Activated CD8-positive, alpha-beta memory T cell treated with anti-CD3 and anti-CD28 coated beads for 1 hour (primary cell): ENCODE measurements at places on chromosomes 4 and X.

GRCh38 chr4:17336986-17337385 is 174.9 kb downstream of the QDPR start:
- DNase-seq, result no peak

DNA sequence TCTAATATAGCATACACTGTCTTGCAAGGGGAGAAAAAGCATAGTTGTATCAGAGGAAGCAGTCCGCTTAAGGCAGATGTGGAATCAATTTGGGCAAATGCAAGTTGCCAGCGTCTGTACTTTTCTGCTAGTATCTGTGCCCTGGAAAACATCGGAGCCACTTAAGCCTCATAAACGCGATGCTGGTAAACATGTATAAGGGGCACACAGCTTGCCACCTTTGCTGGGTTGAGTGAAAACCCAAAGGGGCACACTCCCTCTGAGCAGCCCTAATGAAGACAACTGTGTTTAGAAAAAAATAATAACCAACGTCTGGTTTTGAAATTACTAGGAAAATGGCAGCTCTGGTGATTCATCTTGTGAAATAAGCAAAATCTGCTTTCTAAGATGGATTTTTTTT is 24.3 kb downstream of the SMIM20 start:
- no peak for DNase-seq

- DNase-seq, result no peak
Observed at GRCh38 chrX:149829751-149830191, 48.0 kb downstream of the MAGEA9 start.

DNA sequence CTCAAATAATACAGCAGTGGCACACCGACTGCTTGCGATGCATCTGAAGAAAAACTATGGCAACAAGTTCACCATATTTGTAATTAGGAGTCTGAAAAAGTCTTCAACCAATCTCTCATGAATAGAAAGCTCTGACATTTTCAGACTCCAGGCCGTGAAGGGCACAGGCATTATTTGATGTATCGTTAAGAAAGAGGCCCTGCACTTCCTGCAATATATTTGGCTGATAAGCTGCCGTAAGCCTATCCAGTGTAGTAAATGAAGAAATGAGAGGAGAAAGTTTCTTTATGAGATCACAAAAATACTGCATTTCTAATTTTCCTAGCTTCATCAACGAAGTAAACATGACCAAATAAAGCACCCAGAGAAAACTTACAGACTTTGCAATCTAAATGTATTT is 613.8 kb upstream of the TECRL start:
- no peak for DNase-seq

DNA sequence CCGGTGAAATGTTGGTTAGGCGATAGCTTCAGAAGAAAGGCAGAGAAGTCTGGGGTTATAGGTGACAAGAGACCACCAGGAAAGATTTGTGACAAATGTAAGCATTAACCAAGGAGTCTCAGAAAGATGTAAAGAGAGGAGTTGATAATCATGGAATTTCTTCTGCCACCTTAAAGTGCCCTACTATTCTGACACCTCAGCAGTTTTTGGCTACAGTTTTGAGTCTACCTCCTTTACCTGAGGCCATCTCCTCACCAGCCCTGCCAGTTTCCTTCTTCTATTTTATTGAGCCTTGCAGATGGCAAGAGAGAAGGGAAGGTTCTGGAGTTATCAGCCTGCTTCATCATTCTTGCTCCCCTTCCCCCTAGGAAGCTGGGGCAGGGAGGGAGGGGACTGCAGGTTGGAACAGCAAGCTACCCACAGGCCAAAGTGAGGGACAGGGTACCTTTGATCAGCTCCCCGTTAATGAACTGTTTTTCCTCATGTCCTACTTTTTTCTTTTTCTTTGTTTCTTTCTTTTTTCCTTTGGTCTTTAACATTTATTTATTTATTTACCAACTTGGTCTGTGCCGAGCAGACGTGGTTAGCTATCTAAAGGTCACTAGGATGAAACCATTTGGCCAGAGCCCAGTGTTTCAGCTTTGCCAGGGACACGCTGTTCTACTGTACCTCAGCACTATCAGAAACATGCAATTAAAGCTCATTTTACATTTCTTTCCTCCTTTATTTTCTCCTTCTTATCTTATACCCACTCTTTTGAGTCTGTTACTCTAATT is 438.7 kb upstream of the AR start:
- no peak for DNase-seq

- DNase-seq, result no peak
Observed at GRCh38 chrX:155434906-155435743, 23.3 kb downstream of the F8A3 start.

- no peak for DNase-seq
Observed at GRCh38 chrX:65578346-65578745, 43.8 kb upstream of the LAS1L start.

DNA sequence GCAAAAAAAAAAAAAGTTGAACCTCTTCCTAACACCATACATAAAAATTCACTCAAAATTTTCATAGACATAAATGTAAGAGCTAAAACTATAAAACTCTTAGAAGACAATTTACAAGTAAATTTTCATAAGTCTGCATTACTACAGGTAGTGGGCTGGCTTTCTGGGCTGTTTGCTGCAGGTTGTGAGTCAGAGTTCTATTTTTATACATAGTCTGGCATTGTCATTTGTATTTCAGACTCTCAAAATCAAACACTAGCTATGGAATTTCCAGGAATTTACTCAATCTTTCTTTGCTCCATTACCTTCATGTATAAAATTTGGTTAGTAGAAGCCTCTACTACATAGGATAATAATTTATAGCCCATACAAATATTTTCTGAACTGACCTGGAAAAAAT is 227.2 kb downstream of the COX18 start:
- no peak for DNase-seq

DNA sequence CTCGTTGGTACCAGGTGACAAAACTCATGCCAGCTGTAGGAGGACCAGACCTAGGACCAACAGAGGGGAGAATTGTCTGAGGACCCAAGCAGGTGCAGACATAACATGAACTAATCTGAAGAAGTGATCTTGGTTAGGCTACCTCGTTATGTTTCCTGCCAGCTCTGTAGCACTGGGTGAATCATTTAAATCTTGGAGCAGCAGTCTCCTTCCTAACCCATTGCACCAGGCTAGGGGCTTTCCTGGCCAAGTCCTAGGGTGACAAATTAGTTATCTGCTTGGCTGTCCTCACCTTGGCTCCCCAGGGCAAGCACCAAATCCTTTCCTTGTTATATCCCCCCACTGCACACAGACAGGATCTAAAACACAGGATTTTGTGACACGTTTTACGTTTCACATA is 87.8 kb downstream of the WWC2 start:
- no peak for DNase-seq

GRCh38 chr4:130486841-130487240 is 1390.9 kb downstream of the C4orf33 start:
- no peak for DNase-seq

DNA sequence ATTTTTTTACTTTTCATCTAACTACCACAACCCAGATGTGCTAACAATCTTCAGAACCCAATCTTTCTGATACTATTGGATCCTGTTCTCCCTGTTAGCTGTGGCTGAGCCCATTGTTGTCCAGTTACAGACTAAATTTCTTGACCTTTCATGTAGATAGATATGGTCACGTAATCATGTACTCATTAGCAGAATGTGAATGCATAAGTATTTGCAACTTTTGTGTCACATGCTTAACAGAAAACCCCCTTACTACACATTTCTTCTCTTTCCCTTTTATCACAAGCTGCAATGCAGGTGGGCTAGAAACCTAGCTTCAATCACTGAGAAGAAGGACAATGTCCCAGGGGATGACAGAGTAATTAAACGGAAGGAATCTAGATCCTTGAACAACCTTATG is 13.1 kb upstream of the FAM13A start:
- no peak for DNase-seq

DNA sequence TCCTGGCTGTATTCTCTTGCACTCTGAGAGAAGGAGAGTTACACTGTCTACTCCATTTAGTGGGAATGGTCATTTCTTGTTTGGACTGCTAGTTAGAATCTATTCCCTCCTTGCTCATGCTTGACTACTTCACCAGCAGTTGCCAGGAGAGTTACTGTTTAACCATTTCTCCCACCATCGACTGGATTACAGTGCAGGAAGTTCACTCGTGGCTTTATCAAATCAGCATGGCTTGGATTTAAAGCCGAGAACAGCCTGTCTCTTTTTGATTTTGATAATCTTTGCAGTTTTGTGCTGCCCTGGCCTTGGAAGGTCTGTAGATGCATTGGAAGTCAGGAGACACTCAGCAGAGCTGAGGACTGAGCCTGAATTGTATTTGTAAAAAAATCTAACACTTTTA is 3.2 kb downstream of the GBA3 start:
- DNase-seq, result no peak
